Endothelial cell of coronary artery (primary cell): ENCODE measurements at places on chromosomes 13 and 19. TPM values are rescaled to one million over a fixed set of nuclear protein-coding genes. Genes with fewer than 3 reads are reported as not detected.

CARS2 gene
- 42.8 and 66.0 TPM in 2 replicates for total RNA-seq

IL17D gene
- 3.4 and 4.2 TPM in 2 replicates for total RNA-seq

ATP4A gene
- total RNA-seq: not detected in 2 replicates

CPAMD8 gene
- 0.18 and 0.19 TPM in 2 replicates for total RNA-seq

FXYD7 gene
- total RNA-seq: not detected in 2 replicates

RGS9BP gene
- 0.18 and 0.47 TPM in 2 replicates for total RNA-seq

LNX2 gene
- 9.4 and 10.6 TPM in 2 replicates for total RNA-seq

OR10H1 gene
- total RNA-seq: not detected in 2 replicates

ZNF530 gene
- 3.3 and 3.7 TPM in 2 replicates for total RNA-seq

LRRC25 gene
- not detected in 2 replicates for total RNA-seq

CFAP97D2 gene
- total RNA-seq: not detected in 2 replicates

FFAR1 gene
- not detected in 2 replicates for total RNA-seq

PLK5 gene
- not detected in 2 replicates for total RNA-seq

VSTM1 gene
- total RNA-seq: not detected in 2 replicates

IGFLR1 gene
- 0.09 and 1.3 TPM in 2 replicates for total RNA-seq

ATP4B gene
- not detected in 2 replicates for total RNA-seq

TUBA3C gene
- not detected in 2 replicates for total RNA-seq

GPR4 gene
- 4.2 and 5.0 TPM in 2 replicates for total RNA-seq

FBXW9 gene
- total RNA-seq: 5.6 and 9.3 TPM in 2 replicates

NBEA gene
- total RNA-seq: 4.6 and 5.0 TPM in 2 replicates

ZNF829 gene
- 0.45 and 1.8 TPM in 2 replicates for total RNA-seq
